ENCODE measurements at places on chromosomes 13 and 19.
A peak's percentile ranks its signal among the peaks of the same experiment; 100 is the strongest.

DNA sequence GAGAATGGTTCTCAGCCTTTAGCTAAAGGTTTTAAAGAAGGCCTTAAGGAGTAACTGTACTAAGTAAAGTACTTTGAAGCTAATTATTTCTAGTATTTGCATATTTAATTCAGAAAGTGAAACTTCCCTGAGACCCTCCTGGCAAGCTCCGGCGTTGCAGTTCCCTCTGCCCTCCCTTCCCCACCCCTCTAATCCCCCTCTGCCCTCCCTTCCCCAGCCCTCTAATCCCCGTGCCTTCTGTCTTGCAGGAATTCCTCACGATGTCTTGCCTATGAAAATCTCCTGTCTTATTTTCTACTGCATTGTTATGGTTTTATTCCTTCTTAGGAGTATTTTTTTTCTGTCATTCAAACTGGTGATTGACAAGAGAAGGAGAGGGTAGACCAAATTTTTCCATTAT, 236.9 kb downstream of the COL4A1 start:
- DNase-seq = no peak

DNA sequence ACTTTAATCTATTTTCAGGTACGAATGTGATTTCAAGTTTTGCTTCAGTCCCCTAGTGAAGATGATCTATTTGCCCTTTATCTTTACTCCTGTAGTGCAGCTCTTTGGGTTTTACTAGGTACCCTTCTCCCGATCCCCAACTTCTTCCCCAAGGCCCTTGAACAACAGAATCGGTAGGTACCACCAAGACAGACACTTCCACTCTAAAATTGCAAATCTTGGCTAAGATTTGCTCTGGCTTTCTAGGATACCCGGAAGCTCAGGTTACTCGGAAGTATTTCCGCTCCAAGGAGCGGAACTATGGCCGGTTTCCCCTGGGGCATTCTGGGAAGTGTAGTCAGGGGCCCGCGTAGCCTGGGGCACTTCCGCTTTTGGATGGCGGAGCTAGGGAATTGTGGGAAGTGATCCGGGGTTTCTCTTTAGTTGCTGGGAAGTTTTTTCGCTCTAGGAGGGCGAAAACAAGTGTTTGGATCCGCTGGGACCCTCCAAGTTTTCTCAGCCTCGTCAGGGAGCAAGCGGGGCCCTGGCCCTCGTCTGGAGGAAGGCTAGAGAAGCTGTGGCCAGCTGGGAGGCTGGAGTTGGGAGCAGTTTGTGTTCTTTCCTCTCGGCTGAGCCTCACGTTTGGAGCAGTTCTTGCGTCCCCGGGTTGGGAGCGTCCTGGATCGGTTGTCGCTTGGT, 5.1 kb upstream of the ZNF227 start:
- DNase-seq = peak; percentile 99

DNA sequence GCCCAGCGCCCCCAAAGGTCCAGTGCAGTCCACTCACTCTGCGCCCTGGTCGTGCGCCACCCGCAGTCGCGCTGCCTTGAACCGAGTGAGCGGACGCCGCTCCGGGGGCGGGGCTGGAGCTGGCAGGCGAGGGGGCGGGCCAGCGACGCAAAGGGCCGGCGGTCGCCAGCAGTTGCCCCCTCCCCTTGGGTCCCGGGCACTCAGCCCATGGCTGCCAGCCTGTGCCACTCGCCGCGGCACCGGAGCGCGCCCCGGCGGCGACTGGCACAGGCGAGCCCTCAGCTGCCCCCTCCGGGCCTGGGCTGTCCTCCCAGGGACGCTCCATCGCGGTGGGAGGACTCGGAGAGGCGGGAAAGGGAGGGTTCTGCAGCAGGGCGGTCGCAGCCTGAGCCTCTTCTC, at the start of gene S1PR5:
S1PR5 (minus strand) TSS at position 87 of the 399 bp plus-strand sequence. CDS start 2,436 bp downstream, outside the sequence.
- no peak for DNase-seq

DNA sequence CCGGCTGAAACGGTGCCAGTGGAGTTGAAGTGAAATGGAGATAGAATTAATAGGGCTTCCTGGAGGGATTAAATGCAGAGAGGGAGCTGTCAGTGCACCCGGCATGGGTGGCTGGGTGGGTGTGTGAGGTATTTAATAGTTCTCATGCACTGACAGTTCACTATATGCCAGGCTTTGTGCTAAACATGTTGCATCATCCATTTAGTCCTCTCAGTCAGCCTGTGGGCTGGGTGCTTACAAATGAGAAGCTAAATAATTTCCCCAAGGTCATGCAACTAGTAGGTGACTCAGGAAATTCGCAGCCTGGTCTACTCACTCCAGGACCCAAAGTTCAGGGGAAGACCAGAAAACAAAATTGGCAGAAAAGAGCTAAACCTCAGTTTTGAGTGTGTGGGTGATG, 63.5 kb upstream of the SPATA13 start:
- peak; percentile 21 for DNase-seq

DNA sequence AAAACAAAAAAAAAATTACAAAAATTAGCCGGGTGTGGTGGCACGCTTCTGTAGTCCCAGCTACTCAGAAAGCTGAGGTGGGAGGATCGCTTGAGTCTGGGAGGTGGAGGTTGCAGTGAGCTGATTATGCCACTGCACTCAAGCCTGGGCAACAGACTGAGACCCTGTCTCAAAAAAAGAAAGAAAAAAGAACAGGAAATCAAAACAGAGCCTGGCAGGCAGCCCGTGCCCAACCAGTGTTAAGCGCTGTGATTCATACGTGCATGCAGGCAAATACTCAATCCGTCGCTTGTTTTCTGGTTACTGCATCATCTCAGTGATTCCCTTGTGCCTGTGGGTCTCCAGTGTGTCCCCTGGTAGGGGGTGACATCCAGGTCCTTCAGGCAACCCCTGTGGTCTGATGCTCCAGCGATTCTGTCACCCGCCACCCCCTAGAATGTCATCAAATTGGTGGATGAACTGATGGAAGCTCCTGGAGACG, 18.1 kb downstream of the DDX39A start:
- DNase-seq = no peak

DNA sequence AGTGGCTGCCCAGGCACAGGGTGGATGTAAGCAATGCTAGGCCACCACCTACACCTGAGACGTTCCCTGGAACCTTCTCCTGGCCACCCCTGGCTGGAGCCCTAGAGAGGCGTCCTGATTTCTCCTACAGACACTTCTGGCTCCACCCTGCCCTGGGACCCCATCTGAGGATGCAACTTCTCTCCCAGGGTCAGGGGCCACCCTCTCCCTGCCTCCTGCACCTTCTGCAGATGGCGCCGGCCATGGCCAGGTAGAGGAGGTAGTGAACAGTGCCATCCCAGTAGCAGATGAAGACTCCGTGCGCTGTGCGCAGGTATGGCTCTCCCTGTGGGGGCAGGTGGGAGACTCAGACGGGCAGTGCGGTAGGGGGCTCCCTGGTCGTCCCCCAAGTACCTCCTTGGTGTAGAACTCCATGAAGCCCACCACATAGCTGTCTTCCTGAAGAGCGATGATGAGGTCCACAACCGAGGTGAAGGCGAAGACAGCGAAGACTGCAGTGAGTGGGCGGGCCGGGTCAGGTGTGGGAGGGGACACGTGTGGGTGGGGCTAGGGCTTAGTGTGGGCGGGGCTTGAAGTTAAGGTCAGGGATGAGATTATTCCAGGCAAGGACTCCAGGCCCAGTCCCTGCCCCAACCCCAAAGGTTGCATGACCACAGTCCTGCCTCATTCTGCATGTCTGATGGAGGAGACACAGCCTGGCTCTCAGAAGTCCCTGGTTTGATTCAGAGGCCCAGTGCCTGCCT, 3.0 kb downstream of the TM6SF2 start:
- no peak for DNase-seq

- DNase-seq = no peak
Measured at GRCh38 chr19:20367811-20368294, 197.7 kb downstream of the ZNF737 start.

- peak; percentile 28 for DNase-seq
Measured at GRCh38 chr13:30690282-30691188, 44.8 kb upstream of the ALOX5AP start.

- DNase-seq = no peak
Measured at GRCh38 chr19:54804101-54804500, 691 bp downstream of the KIR2DL4 start.

- DNase-seq = no peak
Measured at GRCh38 chr19:55704494-55705245, 29.6 kb downstream of the EPN1 start.

GRCh38 chr19:38869160-38869835, 8.8 kb downstream of the RINL start:
- no peak for DNase-seq

DNA sequence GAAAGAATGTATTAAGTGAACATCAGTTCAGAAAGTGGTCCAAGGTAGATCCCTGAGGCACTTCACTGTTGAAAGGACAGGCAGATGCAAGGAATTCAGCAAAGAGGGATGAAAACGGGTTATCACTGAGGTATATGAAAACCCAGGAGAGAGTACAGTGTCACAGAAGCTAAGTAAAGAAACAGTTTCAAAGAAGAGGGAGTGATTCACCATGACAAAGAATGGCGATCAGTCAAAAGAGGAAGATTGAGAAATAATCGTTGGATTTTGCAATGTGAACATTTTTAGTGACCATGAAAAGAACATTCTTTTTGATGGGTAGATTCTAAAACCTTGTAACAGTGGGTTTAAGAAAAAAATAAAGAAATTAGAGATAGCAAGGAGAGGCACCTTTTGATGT, 99.3 kb downstream of the EPSTI1 start:
- no peak for DNase-seq
